ENCODE measurements at places on chromosomes 11 and 22. TPM values are rescaled to one million over a fixed set of nuclear protein-coding genes. Genes with fewer than 3 reads are reported as not detected.

- no peak for DNase-seq
Measured at GRCh38 chr11:80328774-80329173, 887.9 kb upstream of the TENM4 start.

- DNase-seq, result no peak
Measured at GRCh38 chr11:80321786-80322185, 881.0 kb upstream of the TENM4 start.

ENTHD1 gene
- 0.14 TPM for total RNA-seq

HMBS gene
- total RNA-seq, result 19.9 TPM

CCDC188 gene
- total RNA-seq, result not detected

DNA sequence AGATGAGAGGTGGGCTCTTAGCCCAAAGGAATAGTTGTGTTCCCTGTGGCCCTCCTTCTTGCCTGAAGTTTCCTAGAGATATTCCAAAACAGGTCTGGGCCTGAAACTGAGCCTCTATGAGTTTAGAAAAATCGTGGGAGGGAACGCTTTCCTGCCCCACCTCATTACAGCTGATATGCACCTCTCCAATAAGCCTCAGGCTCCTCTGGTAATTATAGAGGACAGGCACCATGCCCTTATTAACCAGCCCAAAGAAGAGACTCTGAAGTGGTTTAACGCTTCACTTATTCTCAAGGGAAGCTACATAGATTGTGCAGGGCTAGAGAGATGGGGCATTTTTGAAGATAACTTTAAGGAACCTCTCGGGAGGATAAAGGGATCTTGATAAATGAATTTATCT lies 3.4 kb upstream of the MPZL2 start:
- DNase-seq, result no peak

Measured in uterus (tissue), 4 donors.